OCI-LY7 (cell line): ENCODE measurements at places on chromosomes 5 and 9. TPM values are rescaled to one million over a fixed set of nuclear protein-coding genes. Genes with fewer than 3 reads are reported as not detected.

- DNase-seq: no peak
These were observed 912.9 kb upstream of the SEMA6A start for GRCh38 chr5:117487556-117487955.

GRCh38 chr5:150024346-150024984, 23.9 kb downstream of the HMGXB3 start:
- no peak for DNase-seq

DNA sequence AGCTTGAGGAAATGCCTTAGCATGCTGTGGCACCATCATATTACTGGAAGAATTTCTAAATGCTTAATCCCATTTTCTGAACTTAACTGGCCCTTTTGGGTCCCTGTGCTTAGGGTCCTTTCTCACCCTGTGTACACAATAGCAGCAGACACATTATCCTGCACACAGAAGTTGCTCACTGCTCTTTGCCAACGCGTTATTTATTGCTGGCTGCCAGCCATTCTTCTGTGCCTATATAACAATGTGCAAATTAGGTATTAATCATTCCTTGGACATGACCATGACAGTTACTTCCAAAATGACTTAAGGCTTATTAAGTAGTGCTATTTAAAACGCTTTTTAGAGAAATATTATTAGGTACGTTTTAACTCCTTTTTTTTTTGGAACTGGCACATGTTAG, 134.7 kb downstream of the FBN2 start:
- DNase-seq: no peak

- DNase-seq: no peak
These were observed 62.7 kb downstream of the RXRA start for GRCh38 chr9:134388976-134389375.

DNA sequence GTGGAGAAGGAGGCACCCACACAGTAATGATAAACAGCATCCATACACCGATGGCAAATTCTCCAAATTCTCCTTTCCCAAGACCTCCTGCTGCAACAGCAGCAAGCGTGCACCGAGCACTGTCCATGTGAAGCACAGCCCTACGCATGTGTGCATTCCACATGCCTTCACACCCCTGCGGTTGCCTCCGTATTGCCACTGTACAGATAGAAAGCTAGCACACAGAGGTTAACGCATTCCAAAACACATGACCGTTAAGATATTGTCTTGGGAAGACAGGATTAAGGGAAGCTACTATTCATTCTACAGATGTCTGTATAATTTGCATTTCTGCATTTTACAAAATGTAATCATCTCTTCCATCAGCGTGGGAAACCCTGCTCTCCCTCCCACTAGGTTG, 6.6 kb downstream of the FLT4 start:
- no peak for DNase-seq

DNA sequence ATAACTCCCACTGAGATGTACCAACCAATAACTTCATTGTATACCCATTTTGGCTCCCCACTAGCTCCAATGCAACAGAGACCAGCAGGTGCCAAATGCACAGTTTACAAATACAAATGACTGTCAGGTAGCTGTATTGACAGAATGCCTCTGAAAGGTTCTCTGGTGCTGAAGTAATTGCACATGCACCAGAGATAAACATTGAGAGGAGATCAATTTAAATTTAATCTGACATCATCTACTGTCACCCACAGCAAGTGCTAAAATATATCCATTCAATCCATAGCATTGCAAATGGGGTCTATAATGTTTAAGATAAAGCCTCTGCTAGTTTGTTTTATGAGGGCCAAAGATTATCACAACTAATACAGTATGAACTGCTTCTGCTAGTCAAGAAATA, 80.2 kb downstream of the STX17 start:
- DNase-seq: no peak

DNA sequence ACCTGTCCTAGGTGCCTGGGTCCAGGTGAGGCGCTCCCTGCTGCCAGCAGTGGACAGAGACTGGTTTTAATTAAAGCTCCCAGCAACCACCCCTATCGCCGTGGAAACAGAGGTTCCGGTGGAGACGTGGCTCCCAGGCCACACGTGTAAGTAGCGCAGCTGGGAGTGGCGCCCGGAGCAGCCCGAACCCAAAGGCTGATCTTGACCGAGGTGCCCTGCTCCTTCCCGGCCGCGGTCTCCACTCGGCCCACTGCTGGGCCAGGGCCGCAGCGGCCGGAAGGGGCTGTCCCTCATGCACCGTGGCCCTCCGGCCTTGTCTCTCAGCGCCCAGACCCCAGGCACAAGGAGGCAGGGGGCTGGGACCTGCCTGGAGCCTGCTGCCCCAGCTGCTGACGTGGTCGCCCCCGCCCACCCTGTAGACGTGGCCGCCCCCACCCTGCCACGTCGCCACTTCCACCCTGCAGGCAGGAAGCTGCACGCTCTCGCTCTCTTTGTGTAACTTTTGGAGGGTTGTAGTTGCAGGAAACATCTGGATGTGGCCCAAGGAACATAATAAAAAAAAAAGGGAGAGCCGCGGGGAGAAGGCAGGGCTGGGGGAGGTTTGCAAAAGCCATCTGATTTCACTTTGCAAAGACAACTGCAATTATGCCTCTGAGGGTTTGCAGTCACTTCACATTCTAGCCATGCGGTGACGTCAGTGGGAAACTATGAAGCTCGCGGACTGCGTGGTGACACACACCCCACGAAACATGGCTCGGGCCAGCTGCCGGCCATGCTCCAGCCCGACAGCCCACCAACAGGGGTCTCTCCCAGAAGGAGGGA, 129.9 kb downstream of the RXRA start:
- DNase-seq: no peak

- DNase-seq: no peak
These were observed 2156.9 kb upstream of the C9orf72 start for GRCh38 chr9:29730163-29730562.

- DNase-seq: no peak
These were observed 40.7 kb upstream of the RNU6ATAC start for GRCh38 chr9:134204991-134205578.

Gene GHR
- not detected in 2 replicates for total RNA-seq

Gene LEAP2
- 5.4 and 5.6 TPM in 2 replicates for total RNA-seq

DNA sequence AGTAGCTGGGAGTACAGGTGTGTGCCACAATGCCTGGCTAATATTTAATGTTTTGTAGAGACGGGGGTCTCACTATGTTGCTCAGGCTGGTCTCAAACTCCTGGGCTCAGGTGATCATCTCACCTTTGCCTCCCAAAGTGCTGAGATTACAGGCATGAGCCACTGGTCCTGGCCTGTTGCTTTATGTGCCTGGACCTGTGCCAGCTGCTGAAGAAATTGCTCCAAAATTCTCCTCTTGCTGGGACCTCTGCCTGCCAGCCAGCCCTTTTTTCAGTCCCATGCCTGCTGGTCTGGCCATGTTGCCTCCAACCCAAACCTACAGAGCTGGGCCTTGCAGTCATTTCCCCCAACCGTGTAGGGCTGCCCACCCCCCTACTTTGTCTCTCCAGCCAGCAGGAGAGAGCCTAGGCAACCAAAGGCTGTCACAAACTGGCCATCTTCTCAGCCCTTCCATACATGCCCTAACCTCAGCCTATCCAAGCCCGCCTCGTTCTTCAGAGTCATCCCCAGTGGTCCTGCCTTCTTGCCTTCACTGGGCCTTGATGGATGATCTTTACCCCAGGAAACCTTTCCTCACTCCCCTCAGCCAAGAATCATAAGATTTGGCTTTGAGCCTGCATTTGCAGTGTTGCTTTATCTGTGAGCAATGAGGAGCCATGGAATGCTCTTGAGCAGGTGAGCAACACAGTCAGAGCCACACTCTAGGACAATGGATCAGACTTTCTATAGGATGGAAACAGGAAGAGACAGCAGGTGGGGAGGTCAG, 27.4 kb upstream of the SYNPO start:
- no peak for DNase-seq

DNA sequence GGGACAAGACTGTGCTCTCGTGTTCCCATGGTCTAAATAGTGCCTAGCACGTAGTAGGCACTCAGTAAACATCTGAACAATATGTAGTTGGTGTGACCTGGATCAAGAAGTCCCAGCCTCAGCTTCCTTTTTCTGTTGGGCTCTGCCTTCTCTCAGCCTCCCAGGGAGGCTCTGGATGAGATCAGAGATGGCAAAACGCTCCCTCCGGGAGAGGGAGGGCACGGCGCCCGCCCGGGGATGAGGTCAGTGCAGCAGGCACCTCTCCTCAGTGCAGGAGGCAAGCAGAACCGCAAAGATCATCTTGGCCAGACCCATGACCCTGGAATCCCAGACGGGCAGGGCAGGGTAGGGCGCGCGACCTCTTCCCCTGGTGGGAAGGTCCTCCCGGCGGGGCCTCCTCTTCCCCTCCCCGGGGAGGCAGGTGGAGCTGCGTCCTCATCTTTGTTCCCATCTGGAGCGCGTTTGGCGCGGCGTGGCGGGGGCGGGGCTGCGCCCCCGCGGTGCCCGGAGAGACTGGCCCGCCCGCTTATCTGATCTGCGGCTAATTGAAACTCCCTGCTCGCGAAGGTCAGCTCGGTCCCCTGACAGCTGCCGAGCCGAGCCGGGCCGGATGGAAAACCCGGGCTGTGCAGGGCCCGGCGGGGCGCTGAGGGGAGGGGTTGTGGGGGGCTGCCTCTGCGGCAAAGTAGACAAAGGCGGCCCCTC, 60.9 kb downstream of the CXXC5 start:
- no peak for DNase-seq

DNA sequence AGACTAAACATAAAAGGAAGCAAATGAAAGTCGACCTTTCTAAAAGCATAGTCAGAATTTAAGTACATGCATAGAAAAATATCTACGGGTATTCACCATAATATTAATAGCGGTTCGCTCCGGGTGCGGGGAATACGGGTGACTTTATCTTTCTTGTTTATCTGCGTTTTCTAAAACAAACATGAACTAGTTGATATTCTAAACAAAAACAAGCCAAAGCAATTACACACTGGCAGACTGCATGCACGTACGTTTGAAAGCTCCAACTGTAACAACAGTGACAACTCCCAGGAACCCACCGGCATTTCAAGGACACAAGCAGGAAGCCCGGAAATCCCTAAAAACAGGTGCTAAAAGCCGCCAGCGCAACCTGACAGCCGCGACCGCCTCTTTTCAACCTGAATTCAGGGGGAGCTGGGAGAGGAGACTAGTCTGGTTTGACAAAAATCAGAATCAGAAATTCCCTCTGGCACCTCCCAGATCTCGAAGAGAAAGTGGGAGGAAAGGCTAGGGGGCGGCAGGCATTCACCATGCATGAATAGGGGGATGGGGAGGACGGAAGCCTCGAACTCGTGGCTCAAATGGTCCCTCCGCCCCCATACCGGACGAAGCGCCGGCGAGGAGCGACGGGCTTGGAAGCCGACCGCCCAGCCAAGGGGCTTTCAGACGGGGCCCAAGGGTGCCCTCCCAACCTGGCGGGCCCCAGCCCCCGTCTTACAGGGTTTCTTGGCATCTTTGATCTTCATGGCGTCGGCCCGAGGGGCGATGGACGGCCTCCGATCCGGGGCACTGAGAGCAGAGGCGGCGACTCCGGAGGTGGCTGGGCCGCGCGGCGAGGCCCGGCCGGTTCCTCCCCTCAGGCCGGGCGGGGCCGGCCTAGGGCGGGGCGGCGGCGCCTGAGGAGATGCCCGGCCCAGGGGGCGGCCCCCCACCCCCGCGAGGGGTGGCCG, at the start of gene PANK3:
Gene PANK3, minus strand, starts transcription at position 831 of the 950 bp plus-strand sequence. Its CDS starts 85 bp downstream, at position 746.
- DNase-seq: peak; percentile 74

DNA sequence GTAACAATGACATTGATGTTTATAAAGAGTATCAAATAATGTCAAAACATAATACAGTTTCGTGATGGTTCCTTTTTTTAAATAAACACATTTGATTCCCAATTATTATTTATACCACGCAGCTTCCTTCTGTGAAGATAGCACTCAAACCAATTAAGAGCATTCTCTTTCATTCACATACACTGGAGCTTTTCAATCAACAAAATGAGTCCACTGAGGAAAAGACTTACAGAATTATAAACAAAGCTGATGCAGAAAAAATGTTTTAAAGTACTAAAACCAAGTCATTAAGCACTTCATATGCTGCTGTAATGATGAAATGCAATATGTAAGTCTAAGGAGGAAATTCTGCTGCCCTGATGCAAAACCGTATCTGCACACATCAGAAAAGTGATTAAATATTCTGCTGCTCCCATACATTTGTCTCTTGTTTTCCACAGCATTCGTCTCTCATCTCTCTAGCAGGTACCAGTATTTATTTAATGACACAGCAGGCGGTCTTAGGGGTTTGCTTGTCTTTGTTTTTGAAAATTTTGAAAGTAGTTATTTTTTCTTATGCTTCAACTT, 147.1 kb downstream of the CDH10 start:
- DNase-seq: no peak

- no peak for DNase-seq
These were observed 178.3 kb upstream of the IRX2 start for GRCh38 chr5:2929779-2930178.

Gene MGAT4B
- total RNA-seq: 90.2 and 96.5 TPM in 2 replicates

DNA sequence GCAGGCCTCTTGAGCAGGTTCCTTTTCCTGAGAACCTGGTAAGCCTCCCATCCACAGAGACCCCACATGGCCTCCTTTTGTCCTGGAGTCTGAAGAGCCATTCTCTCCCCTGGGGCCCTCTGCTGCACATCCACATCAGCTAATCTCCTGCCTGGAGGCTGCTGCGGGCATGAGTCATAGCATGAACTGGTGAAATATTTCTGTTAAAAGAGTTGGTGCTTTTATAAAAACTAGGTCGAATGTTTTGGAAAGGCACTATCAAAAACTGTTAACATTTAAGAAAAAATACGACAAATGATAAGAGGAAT, 399.4 kb downstream of the CTNND2 start:
- no peak for DNase-seq

DNA sequence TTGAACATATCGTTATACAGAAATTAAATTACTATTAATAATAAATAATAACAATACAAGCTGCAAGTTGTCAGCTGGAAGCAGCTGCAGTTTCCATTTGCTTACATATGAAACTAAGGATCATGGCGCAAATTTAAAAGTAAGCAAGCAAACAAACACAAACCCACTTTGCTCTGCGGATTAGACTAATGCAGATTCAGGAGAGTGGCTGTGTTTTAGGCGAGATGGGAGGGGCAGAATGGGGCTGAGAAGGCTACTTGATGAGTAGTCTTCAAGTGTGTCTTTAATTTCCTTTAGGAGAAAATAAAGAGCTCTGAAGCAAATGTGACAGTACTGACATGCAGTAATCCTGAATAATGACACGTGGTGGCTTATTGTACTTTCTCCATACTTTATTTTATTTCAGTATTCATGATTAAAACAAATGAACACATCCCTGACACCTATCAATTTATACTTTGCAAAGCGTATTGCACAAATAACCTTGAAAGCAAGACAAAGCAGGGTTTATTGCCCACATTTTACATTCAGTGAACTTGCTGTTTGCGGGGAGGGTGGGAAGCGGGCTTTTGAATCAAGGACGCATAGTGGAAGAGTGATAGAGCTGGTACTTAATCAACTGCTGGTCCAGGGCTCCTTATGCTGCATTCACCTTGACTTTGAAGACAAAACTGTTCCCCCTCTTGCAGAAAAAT, 221.4 kb upstream of the TRIM32 start:
- no peak for DNase-seq

Gene LARP1
- 274 and 300 TPM in 2 replicates for total RNA-seq

Gene PCDHGC5
- total RNA-seq: 5.0 and 5.4 TPM in 2 replicates

DNA sequence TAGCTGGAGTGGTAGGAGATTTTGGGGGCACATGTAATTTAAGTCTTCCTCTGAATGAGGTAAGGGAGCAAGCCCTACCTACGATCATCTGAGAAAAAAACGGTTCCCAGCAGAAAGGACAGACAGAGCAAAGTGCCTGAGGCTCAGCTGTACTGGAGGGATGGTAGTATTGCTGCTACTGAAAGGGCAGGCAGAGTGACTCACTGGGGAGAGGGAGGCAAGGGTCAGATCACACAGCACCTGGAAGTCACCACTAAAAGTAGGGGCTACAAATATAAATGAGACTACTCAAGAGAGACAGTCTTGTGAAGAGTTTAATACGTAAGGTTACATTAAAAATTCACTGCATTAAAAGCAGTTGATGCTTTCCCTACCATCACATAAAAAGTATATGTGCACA, 75.9 kb downstream of the NFIB start:
- no peak for DNase-seq
